Dermis microvascular lymphatic vessel endothelial cell (primary cell): ENCODE measurements at places on chromosomes 1 and 21. TPM values are rescaled to one million over a fixed set of nuclear protein-coding genes. Genes with fewer than 3 reads are reported as not detected.
A peak's percentile ranks its signal among the peaks of the same experiment; 100 is the strongest.

SLC35F3 gene
- not detected in 2 replicates for total RNA-seq

DNA sequence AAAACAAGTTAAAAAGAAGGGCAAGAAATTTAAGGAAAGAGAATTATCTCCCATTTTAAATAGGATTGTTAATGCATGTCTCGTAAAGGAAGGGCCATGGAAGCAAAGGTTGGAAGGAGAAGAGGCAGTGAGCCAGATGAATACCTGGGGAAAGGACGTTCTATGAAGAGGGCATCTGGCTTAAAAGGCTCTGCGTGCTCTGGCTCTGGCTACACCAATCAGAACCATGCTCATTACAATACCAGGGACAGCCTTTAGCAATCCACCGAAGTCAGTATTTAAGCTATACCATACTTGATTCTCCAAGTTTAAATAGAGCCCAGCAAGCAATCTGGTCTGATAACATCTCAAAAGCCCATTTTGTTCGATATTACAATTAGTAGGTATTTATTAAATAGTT is 58.5 kb upstream of the C1orf87 start:
- DNase-seq = no peak

KPRP gene
- not detected in 2 replicates for total RNA-seq

MR1 gene
- 1.5 and 1.9 TPM in 2 replicates for total RNA-seq

DNA sequence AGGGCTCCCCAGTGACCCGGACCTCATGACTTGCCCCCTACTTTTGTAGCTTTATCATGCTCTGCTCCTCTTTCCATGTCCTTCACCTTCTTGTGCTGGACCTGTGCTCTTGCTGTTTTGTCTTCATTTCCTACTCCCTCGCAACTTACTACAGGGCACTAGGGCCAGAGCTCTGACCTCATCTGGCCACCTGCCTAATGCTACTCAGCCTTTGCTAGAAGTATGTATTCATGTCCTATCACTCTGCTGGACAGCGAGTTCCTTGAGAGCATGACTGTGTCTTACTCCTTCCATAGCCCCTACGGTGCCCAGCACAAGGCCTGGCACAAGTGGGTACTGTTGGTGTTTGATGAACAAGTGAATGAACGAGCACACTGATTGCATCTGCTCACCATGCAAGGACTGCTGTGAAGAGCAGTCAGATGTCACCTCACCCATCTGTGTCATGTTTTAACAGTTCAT is 1.9 kb downstream of the MTFR1L start:
- DNase-seq = no peak

GRCh38 chr1:218347723-218348627 is 2.8 kb downstream of the TGFB2 start:
- DNase-seq = no peak

- peak; percentile 6 for DNase-seq
These were observed 11.7 kb upstream of the MYOCOS start for GRCh38 chr1:171610385-171610784.

CDC20 gene
- total RNA-seq = 18.6 and 53.7 TPM in 2 replicates

- peak; percentile 18 for DNase-seq
These were observed 10.7 kb downstream of the SCCPDH start for GRCh38 chr1:246734866-246735265.

- no peak for DNase-seq
These were observed 452.3 kb downstream of the OMA1 start for GRCh38 chr1:58094221-58094620.

DNA sequence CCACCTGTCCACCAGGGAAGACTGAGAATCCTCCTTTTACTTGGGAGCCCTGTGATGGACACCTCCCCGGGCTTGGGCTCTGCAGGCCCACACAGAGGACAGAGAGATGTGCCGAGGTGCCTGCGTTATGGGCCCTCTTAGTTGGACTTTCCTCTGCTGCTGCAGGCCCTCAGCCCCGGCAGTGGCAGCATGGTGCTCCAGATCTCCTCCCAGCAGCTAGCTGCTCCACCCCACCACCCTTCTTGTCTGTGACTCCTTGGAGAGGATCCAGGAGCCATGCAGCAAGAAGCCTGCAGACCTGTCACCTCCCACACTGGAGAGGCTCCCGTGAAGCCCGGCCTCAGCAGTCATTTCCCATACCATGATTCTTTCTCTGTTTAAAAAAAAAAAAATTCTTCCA is 27.4 kb downstream of the PHGDH start:
- no peak for DNase-seq

GRCh38 chr1:47627016-47627415 is 189.2 kb downstream of the FOXD2 start:
- no peak for DNase-seq

CATSPERE gene
- 0.39 and 0.89 TPM in 2 replicates for total RNA-seq
